ENCODE measurements at places on chromosomes 12 and 14. TPM values are rescaled to one million over a fixed set of nuclear protein-coding genes. Genes with fewer than 3 reads are reported as not detected.

Gene FAR2
- 16.6 TPM for total RNA-seq

Gene DPF3
- total RNA-seq = 0.22 TPM

Gene SYCP3
- not detected for total RNA-seq

Gene RNF212B
- not detected for total RNA-seq

Gene EML5
- total RNA-seq = 0.60 TPM

Gene BIN2
- total RNA-seq = 2.8 TPM

Gene ZC2HC1C
- 1.2 TPM for total RNA-seq

Gene KRT75
- total RNA-seq = not detected

Gene TAS2R43
- total RNA-seq = 4.9 TPM

DNA sequence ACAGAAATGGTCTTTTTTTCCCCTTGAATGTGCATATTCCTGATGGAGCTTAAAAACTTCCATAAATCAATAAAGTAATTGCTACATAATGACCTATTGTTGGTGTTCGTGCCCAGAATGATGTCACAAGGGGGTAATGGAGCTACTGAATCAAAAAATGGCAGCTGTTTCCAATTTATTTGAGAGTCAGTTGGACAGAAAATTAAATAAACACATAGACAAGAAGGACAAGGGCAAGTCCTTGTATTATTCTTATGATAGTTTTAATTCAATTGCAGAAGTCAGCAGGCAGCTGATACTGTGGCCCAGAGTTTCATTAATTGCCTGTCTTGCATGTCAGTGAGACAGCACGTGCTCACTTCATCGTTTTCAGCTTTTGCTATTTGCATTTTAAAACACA, 473.5 kb downstream of the ETNK1 start:
- DNase-seq = no peak

- no peak for DNase-seq
These were observed 13.3 kb upstream of the BDKRB2 start for GRCh38 chr14:96191353-96191752.

DNA sequence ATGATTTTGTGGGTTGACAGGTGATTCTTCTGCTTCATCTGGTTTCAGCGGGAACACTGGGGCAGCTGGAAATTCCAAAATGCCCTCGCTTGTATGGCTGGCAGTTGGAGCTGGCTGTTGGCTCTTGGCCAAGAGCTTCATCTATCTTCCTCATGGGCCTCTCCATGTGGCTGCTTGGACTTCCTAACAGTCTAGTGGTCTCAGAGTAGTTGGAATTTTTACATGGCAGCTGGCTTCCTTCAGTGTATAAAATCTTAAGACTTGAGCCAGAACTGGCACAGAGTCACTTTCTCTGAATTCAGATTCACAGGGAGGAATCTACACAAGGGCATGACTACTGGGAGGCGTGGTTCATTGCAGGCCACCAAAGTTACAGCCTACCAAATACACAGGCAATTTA, 204.9 kb upstream of the RMST start:
- DNase-seq = no peak

- DNase-seq = no peak
These were observed 2.0 kb downstream of the ASPG start for GRCh38 chr14:104087505-104087904.

GRCh38 chr14:91350483-91350812, 67.2 kb downstream of the CCDC88C start:
- DNase-seq = no peak

GRCh38 chr12:57611108-57611826, at the start of gene ARHGEF25:
ARHGEF25 (plus strand) TSS chr12:57611435; CDS start chr12:57611895, 460 bp downstream.
- DNase-seq = peak; percentile 62

- no peak for DNase-seq
These were observed 14.0 kb downstream of the CCDC62 start for GRCh38 chr12:122788387-122788786.

DNA sequence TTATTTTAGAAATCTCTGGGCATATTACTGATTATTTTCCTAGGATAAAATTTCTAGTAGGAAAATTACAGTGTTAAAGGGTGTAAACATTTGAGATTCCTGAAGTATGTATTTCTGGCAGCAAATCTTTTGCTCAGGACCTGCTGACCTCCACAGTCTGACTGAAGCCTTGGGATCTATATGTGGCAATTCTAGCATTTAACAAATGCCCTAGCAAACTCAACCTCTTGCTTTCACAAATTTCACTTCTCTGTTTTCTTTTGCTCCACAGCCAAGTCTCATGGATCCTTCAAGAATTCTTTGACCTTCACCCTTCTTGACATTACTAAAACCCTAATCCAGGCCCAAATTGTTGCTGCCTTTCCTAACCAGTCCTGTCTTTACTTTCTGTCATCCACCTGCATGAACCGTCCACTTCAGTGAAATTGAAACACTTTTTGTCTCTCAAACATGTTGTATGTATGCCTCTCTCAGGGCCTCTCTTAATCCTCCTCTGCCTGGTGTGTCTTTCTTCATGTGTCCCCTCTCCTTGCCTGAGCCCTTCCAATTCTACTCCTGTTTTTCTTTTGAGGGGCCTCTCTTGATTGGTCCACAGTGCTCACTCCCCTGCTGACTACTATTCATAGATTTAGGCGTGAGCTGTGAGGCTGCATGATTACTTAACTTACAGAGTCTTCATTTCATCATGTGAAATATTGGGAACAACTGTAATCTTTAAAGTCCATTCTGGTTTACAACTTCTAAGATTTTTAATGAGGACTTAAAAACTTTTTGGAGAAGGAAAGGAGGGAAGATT, 5.1 kb upstream of the DYRK4 start:
- no peak for DNase-seq

DNA sequence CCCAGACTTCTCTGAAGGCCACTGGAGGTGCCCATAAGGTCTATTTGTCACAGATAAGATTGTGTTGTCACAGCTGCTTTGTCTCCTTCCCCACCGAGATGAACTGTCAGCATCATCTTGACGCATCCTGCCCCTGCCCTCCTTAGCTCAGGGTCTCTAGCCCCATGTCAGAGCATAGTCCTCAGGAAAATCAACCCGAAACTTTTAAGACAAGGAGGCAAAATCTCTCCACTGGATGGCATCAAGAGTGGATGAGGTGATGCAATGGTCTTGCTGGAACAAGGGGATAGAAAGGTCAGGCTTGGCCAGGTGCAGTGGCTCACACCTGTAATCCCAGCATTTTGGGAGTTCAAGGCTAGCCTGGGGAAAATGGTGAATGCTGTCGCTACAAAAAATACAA, 8.2 kb downstream of the KRT79 start:
- no peak for DNase-seq

DNA sequence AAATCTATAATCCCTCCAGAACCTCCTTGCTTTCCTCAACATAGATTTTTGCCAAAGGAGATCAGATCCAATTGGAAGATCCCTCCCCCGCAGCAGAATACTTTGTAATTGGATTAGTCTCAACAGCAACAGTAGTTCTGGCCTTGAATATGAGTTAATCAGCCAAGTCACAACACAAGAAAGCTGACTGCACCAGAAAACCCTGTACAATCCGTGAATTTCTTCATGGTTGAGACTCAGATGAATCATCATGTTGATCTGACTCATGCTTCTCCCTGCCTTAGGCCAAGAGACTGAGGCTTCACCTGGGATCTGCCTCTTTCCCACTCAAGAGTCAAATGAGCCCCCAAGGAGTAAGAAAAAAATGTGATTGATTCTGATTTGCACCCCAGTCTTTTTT, 3.0 kb upstream of the METTL17 start:
- no peak for DNase-seq

- no peak for DNase-seq
These were observed 5.2 kb upstream of the LRRC23 start for GRCh38 chr12:6899427-6899826.

- no peak for DNase-seq
These were observed 7.0 kb downstream of the ACSS3 start for GRCh38 chr12:81084811-81085350.

GRCh38 chr14:92937051-92937937, 14.3 kb downstream of the CHGA start:
- DNase-seq = no peak

DNA sequence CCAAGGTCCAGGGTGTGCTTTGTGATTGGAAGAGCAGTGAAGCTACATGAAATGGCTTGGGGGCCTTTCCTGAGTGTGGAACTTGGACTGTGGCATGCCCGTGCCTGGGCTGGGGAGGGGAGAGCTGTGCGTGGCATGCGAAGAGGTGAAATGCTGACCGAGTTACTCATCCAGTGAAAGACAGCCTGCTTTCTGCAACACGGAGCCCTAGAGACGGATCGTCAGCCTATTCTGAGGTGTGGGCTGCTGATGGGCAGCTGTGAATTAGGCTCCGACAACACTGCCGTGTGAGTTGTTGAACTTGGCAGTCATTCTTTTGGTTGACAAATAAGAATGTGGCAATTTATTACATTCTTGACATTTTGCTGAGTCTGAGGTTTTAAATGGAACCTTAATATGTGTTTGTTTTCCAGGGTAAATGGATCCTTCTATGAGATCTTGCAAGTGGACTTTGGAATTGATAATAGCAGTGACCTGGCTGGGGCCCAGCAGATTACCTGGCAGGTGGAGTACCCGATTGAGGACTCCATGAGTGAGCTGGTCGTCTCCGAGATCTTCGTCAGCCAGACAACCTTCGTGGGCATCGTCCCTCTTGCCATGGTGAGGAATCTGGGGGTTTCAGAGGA, 453.9 kb downstream of the AACS start:
- DNase-seq = no peak

GRCh38 chr12:45498645-45499044, 230.9 kb upstream of the ARID2 start:
- no peak for DNase-seq

DNA sequence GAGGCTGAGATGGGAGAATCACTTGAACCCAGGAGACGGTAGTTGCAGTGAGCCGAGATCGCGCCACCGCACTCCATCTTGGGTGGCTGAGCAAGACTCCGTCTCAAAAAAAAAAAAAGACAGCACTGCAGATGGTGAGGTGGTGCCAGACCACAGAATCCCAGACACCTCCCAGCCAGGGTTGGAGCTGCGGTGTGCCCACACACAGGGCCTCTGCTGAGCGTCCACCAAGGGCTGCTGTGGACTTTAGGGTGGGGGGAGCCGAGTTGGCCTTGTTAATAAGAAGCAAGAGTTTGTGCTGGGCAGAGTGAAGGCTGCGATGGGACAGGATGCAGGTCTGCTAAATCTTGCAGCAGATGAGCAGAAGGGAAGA, 14.2 kb downstream of the KMT5A start:
- no peak for DNase-seq

DNA sequence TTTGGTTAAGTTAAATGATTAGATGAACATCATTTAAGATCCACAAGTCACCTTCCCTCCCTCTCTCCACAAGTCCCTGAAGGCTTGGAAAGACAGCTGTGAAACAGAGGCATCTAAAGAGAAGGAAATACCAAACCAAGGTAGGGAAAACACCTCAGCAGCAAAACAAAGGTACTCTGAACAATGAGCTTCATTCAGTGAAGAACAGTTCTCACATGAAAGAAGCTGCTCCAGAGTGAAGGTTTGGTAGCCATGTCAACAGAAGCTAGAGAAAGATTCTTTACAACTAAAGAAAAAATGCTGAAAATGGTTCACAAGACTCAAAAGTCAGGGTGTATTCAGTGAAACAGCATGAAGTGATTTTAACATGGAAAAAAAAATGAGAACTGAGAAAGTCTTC, 69.4 kb downstream of the FGD6 start:
- DNase-seq = no peak
